ENCODE measurements at places on chromosomes 1 and 21. TPM values are rescaled to one million over a fixed set of nuclear protein-coding genes. Genes with fewer than 3 reads are reported as not detected.
A peak's percentile ranks its signal among the peaks of the same experiment; 100 is the strongest.

- peak; percentile 29 for DNase-seq
These were observed 275.8 kb downstream of the KCTD3 start for GRCh38 chr1:215842905-215843304.

DNA sequence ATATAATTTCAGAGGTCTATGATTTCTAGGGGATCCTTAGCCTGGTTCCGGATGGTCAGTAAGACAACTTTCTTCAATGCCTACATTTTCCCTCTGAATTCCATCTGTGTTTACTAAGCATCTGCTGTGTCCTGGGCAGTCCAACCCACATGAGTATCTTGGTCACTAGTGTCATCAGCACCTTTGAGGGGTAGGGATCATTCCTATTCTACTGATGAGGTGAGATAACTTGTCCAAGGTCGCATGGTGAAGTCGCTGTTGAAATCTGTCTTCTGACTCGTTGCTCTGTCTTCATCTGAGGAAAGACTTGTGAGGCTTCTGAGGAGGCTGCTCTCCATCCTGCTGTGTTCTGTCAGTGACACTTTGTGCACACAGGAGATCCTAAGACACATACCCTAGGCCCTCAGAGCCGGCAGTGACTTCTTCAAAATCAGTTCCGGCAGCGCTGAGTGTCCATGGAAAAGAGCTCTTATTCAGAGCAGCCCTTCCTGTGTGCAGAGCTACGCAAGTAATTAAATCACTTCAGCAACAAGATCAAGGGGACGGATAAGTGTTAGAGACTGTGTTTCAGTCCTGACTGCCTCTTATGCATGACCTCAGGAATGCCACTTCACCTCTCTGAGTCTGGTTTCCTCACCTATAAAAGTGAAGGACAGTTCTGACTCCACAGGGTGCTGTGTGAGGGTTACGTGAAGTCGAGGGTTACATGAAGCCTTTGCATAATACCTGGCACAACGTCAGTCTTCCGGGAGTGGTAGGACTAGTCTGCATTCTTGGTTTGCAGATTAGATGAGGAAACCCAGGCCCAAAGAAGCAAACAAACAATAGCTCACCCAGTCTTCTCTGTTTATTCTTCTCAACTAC, 28.4 kb downstream of the AK2 start:
- DNase-seq, result no peak

DNA sequence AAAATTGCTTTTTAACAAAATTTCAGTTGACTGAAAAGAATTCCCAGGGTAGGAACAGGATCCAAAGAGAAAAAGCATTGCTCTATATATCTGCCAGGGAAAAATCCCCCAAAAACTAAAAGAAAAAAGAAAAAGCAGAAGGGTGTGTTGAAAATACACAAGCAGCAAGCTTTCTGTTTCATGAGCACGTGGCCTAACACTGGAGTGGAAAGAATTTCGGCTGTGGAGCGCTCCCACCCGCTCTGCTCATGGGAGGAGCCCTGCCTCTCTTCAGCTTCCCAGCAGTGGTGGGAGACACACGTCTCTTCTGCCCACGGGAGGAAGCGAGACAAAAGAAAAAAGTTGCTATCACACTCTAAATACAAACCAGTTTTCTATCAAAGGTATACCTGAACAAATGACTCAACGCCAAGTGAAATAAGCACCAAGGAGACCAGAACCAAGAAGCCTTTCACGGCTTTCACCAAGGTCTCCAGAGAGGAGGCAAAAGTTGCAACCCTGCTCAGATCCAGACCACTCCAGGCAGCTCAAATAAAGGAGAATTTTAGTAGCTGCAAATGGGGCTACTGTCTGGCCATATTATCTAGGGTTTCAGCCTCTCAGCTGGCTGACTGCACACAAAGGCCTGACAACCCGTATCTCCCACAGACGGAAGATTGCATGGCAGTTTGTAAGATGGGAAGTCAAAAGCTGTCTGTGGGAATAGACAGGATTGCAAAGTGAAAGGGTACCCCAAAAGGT, 29.5 kb upstream of the ZNF496 start:
- DNase-seq, result peak; percentile 21

DNA sequence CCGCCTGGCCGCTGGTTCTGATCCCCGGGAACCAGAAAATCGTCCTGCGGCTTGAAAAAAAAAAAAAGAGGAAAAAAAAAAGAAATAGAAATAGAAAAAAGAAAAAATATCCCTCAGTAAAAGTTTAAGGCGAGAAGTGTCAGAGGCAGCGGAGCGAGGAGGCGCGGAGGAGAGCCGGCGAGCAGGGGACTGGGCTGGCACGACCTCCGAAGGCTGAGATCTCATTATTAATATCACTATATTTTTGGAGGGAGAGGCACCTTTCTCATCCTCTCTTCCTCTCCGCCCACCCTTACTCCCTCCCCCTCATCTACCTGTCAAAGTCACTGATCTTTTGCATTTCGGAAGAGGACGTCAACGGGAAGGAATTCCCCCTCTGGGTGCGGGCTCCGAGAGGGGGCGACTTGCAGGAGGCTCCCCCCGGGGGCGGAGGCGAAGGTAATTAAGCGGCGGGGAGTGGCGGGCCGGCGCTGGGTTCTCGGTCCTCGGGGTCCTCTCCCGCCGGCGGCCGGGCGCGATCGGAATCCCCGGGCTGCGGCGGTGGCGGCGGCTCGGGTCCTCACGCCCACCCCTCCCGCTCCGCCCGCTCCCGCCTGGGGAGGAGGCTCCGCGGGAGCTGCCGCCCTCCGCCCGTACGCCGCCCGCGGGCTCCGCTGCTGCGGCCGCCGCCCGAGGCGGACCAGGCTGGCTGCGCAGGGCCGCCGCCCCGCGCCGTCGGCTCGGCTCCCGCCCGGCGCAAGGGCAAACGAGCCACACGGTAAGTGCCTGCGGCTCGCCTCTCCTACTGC, at the start of gene NTNG1:
Gene NTNG1, plus strand, starts transcription at position 337 of the 788 bp plus-strand sequence.
- no peak for DNase-seq

DNA sequence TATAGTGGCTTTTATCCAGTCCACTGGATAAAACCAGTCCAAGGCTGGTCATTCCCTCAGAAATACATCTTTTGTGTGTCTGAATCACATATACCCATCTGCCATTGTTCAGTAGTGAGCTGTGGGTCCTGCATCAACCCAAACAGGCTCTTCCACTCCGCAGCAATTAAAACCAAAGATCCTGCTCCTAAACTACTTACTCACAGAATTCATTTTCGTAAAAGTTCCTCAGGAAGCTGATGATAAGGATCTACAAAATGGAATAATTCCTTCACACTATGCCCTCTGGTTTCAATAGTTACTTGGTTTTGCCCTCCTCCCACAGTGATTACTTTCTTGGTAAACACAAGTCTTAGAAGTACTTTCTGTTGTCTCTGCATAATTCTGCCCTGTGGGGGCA, 5.1 kb upstream of the MFSD2A start:
- no peak for DNase-seq

GRCh38 chr1:21913763-21914162, 23.3 kb downstream of the HSPG2 start:
- no peak for DNase-seq

TRPM2 gene
- polyA plus RNA-seq, result not detected

OPRD1 gene
- polyA plus RNA-seq, result not detected

GPA33 gene
- not detected for polyA plus RNA-seq

ATP8B2 gene
- 79.4 TPM for polyA plus RNA-seq

TMEM125 gene
- 0.10 TPM for polyA plus RNA-seq

AMY1A gene
- polyA plus RNA-seq, result not detected

Data from IMR-90 (cell line).